ENCODE measurements at places on chromosomes 7 and 10.

DNA sequence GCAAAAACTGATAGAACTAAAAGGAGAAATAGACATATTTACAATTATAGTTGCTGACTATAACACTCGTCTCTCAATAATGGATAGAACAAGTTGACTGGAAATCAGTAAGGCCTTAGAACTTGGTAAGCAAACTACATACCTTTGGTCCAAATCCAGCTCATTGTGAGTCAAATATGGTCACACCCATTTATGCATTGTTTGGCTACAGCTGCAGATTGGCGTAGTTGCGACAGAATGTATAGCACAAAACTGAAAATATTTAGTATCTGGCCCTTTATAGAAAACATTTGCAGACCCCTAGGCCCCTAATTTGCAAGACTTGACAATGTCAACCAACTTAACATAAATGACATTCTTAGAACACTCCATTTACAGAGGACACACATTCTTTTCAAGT lies 103.6 kb upstream of the EGR2 start:
- DNase-seq = no peak

DNA sequence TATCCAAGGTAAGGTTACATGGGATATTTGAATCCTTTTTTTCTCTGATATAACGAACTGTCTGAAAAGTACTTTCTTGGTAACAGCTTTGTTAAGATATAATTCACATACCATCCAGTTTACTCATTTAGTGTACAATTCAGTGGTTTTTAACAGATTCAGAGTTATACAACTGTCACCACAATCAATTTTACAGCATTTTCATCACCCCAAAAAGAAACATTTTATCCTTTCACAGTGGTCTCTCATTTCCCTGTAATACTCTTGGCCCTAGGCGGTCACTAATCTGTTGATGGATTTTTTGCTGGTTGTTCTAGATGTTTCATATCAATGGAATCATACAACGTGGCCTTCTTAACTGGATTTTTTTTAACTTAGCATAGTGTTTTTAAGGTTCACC lies 91.6 kb downstream of the GLCCI1 start:
- DNase-seq = peak; percentile 21

- no peak for DNase-seq
Observed at GRCh38 chr10:95178797-95179196, 15.2 kb upstream of the ACSM6 start.

DNA sequence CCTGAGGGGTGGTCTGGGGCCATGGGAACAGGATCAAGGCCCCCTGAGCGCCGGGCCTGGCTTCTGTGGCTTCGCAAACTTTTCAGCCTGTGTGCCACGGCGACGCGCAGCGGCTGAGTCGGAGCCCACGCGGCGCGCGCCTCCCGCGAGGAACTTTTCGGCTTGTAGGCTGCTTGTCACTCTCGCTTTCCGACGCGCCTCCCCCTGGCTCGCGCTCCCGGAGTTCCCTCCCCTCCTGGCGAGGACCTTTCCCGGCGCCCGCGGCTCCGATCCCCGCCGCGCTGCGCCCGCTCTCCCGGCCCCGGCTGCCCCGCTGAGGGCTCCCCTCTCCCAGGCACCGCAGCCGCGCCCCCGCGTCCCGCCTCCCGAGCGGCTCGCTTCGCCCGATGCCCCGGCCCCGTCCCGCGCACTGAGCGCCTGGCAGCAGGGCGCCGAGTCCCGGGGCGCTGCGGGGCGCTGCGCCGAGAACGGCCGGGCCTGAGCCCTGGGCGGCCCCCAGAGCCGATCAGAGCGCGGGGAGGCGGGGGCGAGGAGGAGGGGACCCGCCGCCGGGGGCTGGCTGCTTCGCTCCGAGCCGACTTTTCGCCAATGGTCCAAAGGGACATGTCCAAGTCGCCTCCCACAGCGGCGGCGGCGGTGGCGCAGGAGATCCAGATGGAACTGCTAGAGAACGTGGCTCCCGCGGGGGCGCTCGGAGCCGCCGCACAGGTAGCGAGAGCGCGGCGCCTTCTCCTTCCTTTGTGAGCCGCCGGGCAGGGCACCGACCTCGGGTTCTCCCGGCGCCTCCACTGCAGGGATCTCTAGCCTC lies at the start of gene CACNB2:
CACNB2 (plus strand) TSS at position 276 of the 808 bp plus-strand sequence.
- DNase-seq = peak; percentile 80

DNA sequence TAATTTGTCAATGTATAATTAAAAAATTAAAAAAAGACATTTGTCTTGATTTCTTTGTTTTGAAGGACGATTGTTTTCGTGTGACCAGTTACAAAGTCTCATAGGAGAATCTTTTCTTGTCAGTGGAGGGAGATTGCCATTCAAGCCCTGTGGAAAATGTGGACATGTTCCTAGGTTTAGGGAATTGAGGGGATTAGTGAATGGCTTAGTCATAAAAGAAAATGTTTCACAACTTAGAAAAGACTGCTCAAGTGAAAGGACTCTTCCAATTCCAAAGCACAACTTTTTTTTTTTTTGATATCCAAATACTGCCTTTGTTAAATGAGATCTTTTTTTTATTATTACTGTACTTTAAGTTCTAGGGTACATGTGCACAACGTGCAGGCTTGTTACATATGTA lies 140.7 kb upstream of the HABP2 start:
- DNase-seq = no peak

DNA sequence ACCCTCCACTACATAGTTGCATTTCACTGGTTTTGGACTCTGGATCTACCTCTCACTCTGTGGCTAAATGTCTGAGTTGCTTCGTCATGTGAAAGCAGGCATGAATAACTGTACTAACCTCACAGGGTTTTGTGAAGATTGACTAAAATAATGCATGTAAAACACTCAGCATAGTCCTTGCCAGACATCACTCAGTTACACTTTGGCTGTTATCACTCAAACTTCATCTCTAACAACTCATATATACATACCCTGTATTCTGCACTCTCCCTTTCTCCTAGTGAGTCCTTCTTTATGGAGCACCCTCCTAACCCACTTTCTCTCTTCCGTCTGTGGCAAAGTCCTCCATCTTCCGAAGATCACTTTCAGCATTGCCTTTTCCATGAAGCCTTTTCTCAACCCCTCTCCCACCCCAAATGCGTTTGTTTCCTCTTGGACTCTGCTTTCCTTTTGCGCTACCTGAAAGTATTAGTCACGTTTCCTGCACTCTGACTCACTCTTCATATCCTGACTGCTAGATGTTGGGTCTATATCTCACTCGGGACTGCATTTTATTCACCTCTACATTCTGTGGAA lies 72.6 kb downstream of the OSBPL3 start:
- no peak for DNase-seq

DNA sequence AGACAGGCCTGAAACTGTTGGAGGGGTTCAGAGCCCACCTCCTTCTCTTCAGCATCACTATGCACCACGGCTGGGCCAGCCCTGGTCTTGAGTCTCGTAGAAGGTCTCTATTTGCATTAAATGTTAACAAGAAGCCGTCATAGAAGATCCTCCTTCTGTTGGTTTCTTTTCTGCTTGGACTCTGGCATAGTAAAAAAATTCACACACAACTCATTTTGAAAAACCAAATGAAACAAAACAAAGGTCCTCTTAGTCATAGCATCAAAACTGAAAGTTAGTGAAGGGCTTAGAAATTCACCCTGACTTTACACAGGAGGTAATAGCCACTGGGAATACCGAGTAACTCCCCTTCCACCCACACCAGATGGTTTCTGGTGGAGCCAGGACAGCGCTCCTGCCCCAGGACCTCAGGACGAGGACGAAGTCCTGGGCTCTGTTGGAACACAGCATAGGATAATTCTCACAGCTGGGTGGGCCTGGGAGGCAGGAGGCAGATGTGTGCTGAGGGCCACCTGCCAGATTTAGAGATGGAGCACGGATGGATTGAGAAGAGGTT lies 248.4 kb upstream of the KLF6 start:
- DNase-seq = no peak

GRCh38 chr7:106717955-106718871 lies 57.3 kb upstream of the CCDC71L start:
- peak; percentile 85 for DNase-seq

- DNase-seq = peak; percentile 43
Observed at GRCh38 chr7:116554436-116554835, 29.6 kb downstream of the CAV1 start.

DNA sequence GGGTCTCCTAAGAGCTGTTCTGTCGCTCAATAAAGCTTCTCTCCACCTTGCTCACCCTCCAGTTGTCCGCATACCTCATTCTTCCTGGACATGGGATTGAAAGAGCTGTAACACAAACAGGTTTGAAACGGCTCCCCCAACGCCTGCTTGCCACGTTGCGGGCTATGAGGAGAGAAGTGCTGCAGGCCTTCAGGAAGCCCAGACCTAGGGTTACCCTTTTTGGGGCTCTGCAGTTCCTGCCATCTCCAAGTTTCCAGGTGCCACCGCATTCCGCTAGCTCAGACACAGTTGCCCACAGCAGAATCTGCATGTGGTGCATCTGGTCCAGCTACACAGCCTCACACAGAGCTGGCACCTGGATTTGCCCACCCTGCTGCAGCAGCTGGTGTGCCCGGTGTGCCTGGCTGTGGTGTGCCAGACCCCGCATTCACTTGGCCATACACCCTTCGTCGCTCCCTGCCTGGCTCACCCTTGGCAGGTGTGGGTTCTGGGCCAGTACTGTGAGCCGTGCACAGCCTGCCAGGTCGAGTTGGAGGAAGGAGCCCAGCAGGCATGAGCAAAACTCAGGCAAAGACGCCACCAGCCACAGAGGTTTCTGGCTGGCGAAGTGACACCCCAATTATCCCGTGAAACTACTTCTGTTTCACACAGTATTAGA lies 253.2 kb upstream of the SEMA3A start:
- DNase-seq = no peak

DNA sequence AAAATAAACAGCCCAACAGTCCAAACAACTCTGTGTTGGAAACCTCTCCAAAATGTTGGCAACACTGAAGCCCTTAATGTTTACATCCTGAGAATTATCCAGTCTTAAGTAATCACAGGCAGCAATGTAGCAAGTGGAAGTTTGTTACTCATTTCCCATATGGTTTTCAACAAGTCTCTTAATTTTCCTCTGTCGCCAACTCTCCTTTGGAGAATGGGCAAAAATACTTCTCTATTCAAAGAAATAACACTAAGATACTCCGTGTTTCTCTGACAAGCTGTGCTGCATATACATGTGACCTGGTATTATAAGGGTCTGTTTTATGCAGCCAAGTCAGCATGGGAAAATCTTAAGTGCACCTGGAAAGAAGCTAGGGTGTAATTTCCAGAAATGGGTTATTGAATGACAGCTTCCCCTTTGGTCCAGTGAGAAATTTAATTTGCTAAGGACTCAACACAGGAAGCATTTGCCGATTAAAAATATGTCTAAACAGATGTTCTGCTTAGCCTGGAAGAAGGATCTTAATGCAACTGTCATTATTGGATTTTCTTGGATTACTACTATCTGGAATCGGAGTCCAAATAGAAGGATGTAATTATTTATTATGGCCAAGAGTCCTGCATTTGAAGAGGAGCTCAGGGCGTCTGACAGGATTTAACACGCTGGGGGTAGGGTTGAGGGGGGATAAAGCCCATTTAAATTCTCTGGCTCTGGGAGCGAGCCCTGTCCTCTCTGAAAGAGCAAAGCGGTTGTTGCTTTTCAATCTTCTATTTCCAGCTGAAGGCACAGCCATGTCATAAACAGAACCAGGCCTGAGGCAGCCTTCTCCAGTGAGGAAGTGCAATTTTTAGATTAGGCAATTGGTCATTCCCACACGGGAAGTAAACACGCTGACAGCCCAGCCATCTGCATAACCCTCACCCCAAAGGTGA lies 73.1 kb downstream of the TLL2 start:
- DNase-seq = no peak

- DNase-seq = no peak
Observed at GRCh38 chr7:99780588-99780987, 3.4 kb downstream of the CYP3A4 start.

All from osteoblast (primary cell).